CD4-positive, alpha-beta T cell treated with Interleukin-2 at 100 ng/mL for 4 hours (primary cell): ENCODE measurements at places on chromosomes 3 and 15.

DNA sequence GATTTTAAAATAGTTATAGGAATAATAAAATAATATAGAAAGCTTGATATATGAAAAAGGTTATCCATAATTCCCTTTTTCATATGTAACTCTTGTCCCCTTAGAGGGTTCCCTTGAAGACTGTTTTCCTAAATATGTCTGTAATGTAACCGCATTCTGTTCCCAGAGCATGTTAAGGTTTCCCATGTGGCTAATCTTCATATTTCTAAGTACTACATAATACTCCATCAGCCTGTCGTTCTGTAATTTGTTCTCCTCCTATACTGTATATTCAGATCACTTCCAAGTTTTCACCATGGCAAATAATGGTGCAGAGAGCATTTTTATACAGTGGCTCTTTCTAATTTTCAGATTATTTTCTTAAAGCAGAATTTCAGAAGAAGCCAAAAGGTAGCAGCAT lies 6.7 kb downstream of the NMNAT3 start:
- no peak for DNase-seq

DNA sequence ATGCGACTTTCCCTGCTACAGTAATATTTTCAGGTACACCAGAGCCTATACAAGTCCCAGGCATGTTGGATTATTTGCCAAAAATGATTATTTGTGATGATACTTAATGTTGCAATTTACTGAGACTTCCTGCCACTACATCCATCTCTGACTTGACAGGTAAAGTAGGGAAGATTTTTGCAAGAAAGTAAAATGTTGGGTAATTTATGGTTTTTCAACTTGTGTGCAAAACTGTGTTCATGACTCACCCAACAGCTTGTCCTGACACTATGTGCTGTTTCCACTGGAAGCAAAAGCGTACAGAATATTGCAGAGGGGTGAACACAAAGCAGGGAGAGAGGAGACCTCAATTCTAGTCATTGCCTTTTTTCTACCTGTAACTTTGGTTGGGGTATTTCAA lies 5.4 kb upstream of the CRBN start:
- DNase-seq = no peak

- no peak for DNase-seq
These were observed 53.9 kb downstream of the KLF15 start for GRCh38 chr3:126303272-126303671.

GRCh38 chr15:40106203-40107161 lies 2.2 kb downstream of the BMF start:
- DNase-seq = peak; percentile 21

GRCh38 chr3:130300888-130301287 lies 44.6 kb upstream of the COL6A5 start:
- DNase-seq = no peak

- DNase-seq = no peak
These were observed 995.3 kb downstream of the ROBO2 start for GRCh38 chr3:78035131-78035641.

GRCh38 chr15:40743485-40743901 lies 11.6 kb downstream of the RMDN3 start:
- DNase-seq = no peak

- DNase-seq = no peak
These were observed 56.7 kb downstream of the DRD3 start for GRCh38 chr3:114122027-114122709.

GRCh38 chr15:87764461-87765240 lies 491.9 kb downstream of the NTRK3 start:
- no peak for DNase-seq
